NCI-H1092 (cell line): ENCODE measurements at places on chromosomes 5 and 9.

GRCh38 chr5:166329149-166329800 lies 1962.2 kb upstream of the WWC1 start:
- no peak for DNase-seq

DNA sequence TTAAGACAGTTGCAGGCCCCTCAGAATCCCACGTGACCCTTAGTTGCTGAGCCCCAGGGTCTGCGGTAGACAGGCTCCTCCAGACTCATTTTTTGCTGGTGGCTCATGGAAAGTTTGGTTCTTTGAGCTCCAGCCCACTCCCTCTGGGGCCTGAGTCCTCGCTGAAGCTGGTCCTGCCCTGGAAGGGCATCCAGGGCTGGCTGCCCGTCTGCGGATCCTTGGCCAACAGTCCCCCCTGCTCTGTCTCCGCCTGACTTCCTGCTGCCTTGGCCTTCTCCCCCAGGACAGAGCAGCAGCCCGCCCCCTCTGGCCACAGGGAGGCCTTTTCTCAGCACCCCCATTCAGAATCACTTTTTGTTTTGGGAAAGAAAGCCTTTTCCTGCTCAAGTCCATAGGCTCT lies 24.4 kb downstream of the SLC6A7 start:
- DNase-seq = no peak

GRCh38 chr9:81902196-81902595 lies 26.0 kb upstream of the SPATA31D4 start:
- DNase-seq = no peak

DNA sequence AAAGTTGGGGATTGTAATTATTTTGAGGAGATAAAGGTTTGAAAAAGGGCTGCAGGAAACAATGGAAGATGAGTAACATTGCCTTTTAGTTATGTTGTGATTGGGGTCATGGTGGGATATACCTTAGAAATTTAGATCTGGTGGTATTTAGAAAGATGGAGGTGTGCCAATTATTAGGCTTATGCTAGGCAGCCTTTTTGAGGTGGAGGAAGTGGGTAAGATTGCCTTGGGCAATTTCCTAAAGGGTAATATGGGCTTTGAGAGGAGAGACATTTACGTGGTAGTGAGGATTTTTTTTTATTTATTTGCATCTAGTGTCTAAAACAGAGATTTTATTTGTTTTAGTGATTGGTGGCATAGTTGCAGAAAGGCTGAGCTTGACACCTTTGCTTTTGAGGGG lies 10.5 kb downstream of the HSPA4 start:
- DNase-seq = no peak

- no peak for DNase-seq
Measured at GRCh38 chr5:80781356-80781755, 126.6 kb upstream of the DHFR start.

GRCh38 chr9:104287253-104287878 lies 193.3 kb downstream of the SMC2 start:
- DNase-seq = no peak

- no peak for DNase-seq
Measured at GRCh38 chr5:140870221-140871201, 1.8 kb downstream of the PCDHA11 start.

GRCh38 chr5:139512786-139513390 lies 30.3 kb upstream of the STING1 start:
- no peak for DNase-seq

DNA sequence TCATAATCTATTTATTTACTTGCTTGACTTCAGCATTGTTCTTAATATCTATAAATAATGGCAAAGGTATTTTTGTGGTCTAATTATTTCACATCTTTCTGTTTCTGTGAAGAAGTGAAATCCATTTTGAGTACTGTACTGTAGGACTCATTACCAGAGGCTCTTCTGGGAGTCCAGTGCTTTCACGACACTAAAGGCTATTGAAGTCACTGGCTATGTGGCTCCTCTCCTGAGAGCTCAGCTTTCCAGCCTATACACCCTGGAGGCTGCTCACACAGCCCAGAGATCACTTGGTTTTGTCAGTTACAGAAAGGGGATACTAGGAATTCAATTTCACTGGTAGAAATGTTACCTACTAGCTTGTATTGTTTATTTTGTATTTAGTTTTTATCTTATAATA lies 547.3 kb downstream of the TAF11L14 start:
- no peak for DNase-seq

- DNase-seq = no peak
Measured at GRCh38 chr9:133792721-133793470, 54.7 kb upstream of the SARDH start.

DNA sequence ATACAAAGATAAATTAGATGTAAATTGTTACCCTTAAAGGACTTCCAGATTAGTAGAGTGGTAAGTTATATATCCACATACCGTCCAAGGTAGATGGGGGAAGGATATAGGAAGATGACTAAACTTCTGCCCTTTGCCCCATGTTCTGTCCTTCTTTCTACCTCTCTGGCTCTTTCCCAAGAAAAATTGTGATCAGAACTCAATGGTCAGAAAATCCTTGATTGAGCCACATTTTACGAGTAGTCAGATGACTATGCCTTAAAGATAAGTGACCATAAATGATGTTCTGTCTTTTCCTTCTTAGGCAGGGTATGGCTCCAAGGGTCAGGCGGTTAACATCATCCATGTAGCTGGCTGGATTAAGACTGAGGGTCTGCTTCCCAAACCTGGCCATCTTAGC lies 4.4 kb downstream of the FRRS1L start:
- DNase-seq = no peak

GRCh38 chr5:36602704-36603321 lies 3.6 kb upstream of the SLC1A3 start:
- DNase-seq = no peak

DNA sequence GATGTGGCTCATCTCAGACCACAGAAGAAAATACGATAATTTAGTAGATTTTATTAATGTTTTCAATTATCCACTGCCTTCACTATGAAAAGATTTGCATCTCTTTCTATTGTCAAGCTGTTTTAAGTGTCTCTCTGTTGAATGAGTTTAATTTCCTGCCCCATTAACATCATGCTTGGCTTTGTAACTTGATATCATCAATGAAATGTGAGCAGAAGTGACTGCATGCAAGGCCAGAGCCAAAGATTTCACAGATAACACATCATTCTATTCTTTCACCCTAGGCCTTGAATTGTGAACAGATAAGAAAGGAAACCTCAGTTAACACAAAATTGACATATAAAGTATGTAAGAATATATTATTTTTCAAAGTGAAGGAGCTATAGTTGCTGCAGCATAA lies 986.4 kb upstream of the CDH18 start:
- DNase-seq = peak; percentile 21

GRCh38 chr5:96933764-96934707 lies 1.8 kb upstream of the LNPEP start:
- DNase-seq = no peak

GRCh38 chr9:84371737-84372136 lies 31.2 kb upstream of the SLC28A3 start:
- DNase-seq = no peak

DNA sequence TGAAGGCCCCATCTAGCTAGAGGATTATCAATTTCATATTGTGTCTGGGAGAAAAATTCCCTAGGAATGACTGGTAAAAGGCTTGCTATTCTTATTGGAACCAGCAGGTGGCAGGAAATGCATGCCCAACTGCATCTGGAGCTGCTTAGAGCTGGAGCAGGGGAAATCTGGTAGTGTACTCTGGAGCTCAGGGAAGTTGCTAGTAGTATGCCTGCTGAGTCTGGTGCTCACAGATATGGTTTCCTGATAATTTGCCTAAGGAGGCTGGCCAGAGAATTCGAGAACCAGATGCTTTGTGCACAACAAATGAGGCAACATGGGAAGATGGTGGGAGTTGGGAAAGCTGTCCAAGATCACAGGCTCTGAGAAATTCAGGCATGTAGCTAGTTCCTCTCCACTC lies 53.7 kb downstream of the G3BP1 start:
- DNase-seq = no peak

- DNase-seq = no peak
Measured at GRCh38 chr9:136046554-136046920, 48.6 kb downstream of the NACC2 start.

DNA sequence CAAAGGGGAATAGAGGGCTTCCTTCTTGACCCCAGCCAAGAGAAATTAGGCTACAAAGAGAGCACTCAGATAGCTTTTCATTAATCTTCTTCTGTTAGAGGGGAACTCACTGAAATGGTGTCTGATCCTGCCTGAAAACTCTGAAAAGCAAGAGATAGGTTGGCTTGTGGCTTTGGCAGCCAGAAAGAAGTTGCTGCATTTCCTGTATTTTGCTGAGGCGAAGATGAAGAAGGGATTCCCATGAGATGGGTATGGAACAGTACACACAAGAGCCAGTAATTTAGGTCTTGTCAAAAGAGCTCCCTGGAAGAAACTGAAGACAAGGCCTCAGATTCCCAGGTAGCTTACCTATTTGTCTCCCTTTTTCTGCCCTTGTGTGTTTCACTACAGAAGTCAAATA lies 120.9 kb upstream of the TARS1 start:
- DNase-seq = no peak

DNA sequence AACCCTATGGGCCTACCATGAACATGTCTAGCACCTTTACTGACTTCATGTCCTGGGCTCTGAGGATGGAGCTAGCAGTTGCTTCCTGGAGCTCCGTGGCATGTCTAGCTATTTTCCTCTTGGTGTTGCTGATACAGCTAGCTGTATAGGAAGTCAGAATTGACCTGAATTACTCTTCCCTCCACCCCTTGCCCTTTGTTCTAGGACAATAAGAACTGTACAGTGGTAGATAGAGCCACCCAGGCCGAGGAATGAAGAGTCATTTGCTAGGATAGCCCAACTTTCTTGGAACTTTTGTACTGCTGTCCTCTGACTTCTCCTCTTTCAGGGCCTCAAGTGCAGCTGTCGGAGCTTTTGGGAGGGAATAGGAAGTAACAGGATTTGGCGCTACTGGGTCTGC lies 109.9 kb upstream of the RUSC2 start:
- DNase-seq = no peak

DNA sequence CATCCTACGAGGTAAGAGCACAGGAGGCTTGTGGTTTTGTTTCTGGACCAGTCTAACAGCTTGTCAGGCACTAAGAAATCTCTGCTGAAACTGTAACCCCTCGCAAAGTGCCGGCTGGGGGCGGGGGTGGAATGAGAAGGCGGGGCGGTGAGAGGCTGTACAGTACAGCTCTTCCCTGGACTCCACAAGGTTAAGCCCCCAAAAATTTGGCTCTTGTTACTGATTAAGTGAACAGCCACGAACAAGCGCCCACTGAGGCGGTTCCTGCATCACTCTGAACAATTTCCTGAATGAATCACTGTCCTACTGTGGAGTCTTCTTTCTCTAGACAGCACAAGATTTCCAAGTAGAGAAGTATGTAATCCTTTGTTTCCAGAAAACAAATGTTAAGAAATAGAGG lies 6.8 kb downstream of the FBP2 start:
- no peak for DNase-seq
